CD4-positive, alpha-beta T cell (primary cell): ENCODE measurements at places on chromosomes 4 and X. TPM values are rescaled to one million over a fixed set of nuclear protein-coding genes. Genes with fewer than 3 reads are reported as not detected.

DNA sequence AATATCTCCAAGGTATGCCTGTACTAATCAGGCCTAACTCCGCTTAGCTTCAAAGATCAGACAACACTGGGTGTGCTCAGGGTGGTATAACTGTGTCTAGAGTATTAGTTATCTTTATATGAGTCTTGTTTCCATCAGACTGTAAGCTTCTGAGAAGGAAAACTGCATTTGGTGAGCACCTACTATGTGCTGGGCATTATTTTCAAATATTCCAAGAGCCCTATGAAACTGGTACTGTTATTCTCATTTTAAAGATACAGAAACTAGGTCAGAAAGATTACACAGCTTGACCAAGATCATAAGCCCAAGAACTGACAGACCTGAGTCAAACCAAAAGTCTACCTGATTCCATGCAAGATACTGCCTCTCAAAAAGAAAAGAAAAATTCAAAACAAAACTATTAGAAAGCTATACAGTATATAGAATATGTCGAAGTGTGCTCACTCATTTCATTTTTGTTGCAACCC is 44.4 kb downstream of the LRBA start:
- DNase-seq, result no peak

- DNase-seq, result no peak
These were observed 44.5 kb upstream of the IL21 start for GRCh38 chr4:122665161-122665929.

HTN1 gene
- not detected for total RNA-seq

GRCh38 chr4:110492522-110492921 is 16.6 kb downstream of the ENPEP start:
- no peak for DNase-seq

GRCh38 chrX:31420711-31421151 is 348.9 kb upstream of the FTHL17 start:
- DNase-seq, result no peak
